ENCODE measurements at places on chromosomes 6 and 20.

- no peak for DNase-seq
Observed at GRCh38 chr6:104414723-104415122, 445.0 kb downstream of the HACE1 start.

GRCh38 chr6:98929498-98930060 is 18.2 kb downstream of the FBXL4 start:
- no peak for DNase-seq

DNA sequence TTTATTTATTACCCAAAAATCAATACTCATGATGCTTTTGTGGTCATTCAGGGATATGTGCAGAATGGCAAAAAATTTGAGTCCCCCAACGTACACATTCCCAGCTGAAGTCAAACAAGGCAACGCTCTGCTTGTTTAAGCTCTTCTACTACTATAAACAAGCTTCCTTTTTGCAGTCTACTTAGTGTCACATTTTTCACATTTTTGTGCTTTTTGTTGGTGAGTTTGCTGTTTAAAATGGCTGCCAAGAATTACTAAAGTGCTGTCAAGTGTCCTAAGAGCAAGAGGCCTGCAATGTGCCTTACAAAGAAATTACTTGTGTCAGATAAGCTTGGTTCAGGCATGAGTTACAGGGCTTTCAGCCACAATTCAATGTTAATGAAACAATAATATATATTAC is 2.1 kb downstream of the WFDC8 start:
- DNase-seq: no peak

DNA sequence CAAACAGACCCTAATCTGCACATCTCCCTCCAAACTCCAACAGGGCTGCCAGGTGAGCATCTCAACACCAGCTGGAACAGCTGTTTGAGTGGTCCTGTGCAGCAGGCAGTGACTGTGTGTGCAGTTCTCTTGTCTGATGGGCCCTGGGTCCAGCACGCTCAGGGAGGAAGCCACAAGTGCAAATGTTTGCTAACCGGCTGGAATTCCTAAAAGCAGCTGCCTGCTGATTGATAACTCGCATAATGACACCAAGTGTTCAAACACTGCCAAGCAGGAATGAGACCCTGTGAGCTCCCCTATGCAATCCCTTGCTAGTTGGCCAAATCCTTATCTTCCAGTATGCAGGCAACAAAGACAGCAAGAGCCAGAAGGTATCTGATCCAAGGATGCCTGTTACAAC is 650.6 kb downstream of the CBLN4 start:
- no peak for DNase-seq

- DNase-seq: no peak
Observed at GRCh38 chr6:37365791-37366190, 12.0 kb downstream of the RNF8 start.

- DNase-seq: no peak
Observed at GRCh38 chr20:4073852-4074741, 58.7 kb upstream of the RNF24 start.

- no peak for DNase-seq
Observed at GRCh38 chr20:64169091-64169560, 4.9 kb downstream of the MYT1 start.

DNA sequence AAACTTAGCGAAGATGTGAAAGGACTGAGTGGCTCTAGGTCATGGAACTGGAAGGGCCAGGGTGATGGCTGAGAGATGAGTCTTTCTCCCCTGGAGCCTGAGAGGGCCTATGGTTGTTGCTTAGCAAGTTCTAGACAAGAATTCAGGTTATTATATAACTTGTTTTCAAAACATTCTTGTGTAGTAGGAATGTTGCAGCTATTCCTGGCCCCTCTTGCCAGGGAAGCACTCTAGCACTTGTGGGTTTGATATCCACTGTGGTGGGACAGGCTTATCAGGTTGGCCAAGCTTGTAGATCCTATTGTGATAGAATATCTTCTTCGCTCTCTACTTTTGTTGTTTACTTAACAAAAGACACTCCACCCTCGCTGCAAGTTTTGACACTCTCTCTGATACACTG is 211.8 kb upstream of the CITED2 start:
- no peak for DNase-seq

GRCh38 chr20:56153926-56154325 is 94.6 kb upstream of the MC3R start:
- no peak for DNase-seq

DNA sequence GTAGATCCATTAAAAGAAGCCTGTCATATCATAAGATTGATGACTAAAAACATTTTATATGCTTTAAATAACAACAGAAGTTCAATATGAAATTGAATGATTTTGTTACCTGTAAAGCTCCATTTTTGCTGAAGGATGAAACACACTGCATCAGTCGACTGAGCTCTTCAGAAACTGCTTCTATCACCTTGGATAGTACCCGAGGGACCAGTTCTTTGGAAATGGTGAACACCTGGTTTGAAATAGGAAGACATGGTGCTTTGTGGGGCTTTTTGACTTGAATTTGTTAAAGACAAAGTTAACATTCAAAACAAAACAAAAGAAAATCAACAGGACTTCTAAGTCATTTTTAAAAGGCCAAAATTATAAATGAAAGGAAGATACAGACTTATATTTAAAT is 105.7 kb downstream of the IRF4 start:
- DNase-seq: no peak

DNA sequence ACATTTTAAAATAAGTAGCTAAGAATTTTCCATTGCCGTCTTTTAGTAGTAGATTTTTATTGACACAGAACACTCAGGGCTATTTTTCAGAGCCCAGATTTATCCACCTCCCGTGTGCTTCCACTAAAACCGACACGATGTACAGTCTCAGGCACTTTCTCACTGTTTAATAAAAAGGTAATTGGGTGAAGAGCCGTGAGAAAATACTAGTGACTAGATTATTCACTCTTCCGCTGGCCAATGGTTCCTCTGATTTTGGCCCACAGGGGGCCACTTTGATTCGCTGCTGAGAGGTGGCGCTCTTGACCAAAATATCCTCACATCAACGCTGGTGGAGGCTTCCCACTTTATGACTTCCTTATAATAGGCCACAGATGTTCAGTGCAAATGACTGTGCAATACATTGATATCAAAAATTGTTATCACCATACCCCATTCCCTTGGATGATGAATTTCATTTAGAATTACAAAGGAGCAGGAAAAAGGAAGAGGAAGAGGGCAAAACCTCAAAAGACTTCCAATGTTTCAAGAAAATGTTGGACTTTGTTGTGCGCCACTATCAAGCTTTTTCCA is 12.3 kb upstream of the HDDC2 start:
- DNase-seq: no peak

DNA sequence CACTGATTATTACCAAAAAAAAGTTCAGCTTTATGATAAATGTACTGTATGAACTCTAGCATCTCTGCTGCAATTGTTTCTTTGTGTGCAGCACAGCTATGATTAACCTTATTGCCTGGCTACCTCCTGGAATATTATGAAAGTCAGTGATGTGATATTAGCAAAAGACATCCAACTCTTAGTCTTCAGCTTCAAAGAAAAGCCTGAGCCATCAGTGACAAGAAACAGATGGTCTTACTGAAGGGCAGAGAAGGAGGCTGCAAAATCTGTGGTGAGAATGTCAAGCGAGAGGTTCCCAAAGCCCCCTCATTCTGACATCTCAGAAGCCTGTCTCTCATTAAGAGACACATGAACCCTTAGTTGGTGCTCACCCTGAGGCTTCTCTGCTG is 89.4 kb upstream of the TNFAIP3 start:
- no peak for DNase-seq

Measured in stimulated activated naive CD4-positive, alpha-beta T cell treated with Interleukin-2 at 50 U/mL for 16 hours (primary cell).